ENCODE measurements at places on chromosomes 5 and 9.
A peak's percentile ranks its signal among the peaks of the same experiment; 100 is the strongest.

GRCh38 chr9:130387905-130388304 lies 56.9 kb upstream of the ASS1 start:
- no peak for DNase-seq

- no peak for DNase-seq
These were observed 26.4 kb upstream of the CMYA5 start for GRCh38 chr5:79663212-79663611.

- DNase-seq, result no peak
These were observed 581 bp upstream of the C9orf40 start for GRCh38 chr9:74953235-74953751.

GRCh38 chr9:117656002-117656401 lies 48.2 kb upstream of the TLR4 start:
- DNase-seq, result no peak

GRCh38 chr9:36211510-36211909 lies 20.8 kb downstream of the CLTA start:
- no peak for DNase-seq

- DNase-seq, result no peak
These were observed 217.7 kb upstream of the EDIL3 start for GRCh38 chr5:84602371-84602771.

DNA sequence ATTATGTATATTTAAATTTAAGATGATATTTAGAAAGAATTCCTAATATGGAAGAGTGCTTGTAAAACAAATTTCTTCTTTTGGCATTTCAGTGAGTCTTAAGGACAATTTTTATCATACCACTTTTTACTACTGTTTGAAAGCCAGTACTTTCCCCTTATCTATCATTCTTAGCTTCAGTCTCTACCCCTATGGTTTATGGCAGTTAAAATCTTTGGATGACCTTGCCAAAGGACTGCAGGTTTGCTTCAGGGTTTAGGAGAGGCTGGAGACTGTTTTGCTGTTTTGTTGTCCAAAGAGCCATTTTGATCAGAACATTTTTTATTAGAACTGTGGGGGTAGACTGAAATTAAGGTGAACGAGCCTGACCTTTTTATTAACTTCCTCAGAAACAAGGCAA lies 30.8 kb downstream of the SLC38A9 start:
- no peak for DNase-seq

- DNase-seq, result no peak
These were observed 262.5 kb upstream of the GRIN3A start for GRCh38 chr9:102000956-102001355.

GRCh38 chr9:133477992-133478850 lies 678 bp downstream of the SLC2A6 start:
- no peak for DNase-seq

- DNase-seq, result no peak
These were observed 532.4 kb downstream of the CCDC171 start for GRCh38 chr9:16085167-16085726.

DNA sequence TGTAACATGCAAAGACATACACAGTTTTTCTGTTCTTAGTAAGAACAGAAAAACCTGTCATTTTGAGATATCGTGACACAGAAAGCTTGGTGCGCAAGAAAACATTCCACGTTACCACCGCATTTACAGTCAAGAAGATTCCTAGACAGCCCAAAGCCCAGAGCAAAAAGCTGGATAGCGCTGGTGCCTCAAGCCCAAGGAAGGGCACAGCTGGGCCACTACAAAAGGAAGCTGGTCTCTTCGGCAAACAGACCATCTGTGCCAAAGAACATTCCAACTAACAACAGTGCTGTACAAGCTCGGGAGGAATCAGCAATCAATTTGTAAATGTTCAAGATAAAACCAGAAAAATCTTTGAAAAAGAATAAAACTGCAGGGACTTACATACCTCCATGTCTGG lies 31.0 kb downstream of the PSMB7 start:
- no peak for DNase-seq

DNA sequence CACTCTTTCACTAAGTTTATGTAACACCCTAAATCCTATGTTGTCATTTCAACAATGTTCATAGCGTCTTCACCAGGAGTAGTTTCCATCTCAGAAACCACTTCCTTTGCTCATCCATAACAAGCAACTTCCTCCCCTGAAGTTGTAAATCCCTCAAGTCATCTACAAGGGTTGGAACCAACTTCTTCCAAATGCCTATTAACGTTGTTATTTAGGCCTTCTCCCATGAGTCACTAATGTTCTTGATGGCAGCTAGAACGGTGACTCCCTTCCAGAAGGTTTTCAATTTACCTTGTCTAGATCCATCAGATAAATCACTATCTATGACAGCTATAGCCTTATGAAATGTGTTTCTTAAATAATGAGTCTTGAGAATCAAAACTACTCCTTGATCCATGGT lies 73.3 kb upstream of the TARS1 start:
- no peak for DNase-seq

GRCh38 chr5:139765409-139766217 lies 30.0 kb upstream of the PSD2 start:
- DNase-seq, result peak; percentile 87

GRCh38 chr5:132226516-132227234 lies 978 bp downstream of the P4HA2 start:
- no peak for DNase-seq

DNA sequence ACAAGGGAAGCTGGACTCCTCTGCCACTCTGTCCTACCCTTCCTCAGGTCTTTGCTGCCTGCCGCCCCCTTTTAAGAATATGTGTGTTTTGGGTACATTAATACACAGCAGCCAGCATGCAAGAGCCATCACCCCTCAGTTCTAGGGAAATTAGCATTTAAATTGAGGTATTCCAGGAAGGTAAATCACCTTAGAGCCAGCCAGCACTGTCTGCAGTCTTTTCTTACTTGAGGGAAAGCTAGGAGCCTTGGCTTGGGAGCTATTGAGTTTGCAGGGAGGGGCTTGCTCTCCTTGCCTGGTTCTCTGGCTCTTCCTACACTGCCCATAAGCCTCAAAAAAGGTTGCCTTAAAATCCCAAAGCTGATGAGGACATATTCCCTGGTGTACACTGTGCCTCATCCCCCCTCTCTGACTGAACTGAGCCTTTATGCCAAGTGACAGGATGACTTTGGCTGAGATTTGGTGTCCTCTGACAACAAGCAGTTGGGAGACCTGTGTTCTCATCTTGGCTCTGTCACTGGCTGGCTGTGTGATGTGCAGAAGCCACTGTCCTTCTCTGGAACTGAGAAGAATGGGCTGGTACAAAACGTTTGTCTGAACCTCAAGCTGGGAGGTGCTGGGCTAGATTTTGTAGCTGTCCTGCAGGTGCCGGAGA lies 54.1 kb downstream of the TRIM32 start:
- DNase-seq, result no peak

- DNase-seq, result no peak
These were observed 22.8 kb downstream of the RGS3 start for GRCh38 chr9:113486327-113486726.

DNA sequence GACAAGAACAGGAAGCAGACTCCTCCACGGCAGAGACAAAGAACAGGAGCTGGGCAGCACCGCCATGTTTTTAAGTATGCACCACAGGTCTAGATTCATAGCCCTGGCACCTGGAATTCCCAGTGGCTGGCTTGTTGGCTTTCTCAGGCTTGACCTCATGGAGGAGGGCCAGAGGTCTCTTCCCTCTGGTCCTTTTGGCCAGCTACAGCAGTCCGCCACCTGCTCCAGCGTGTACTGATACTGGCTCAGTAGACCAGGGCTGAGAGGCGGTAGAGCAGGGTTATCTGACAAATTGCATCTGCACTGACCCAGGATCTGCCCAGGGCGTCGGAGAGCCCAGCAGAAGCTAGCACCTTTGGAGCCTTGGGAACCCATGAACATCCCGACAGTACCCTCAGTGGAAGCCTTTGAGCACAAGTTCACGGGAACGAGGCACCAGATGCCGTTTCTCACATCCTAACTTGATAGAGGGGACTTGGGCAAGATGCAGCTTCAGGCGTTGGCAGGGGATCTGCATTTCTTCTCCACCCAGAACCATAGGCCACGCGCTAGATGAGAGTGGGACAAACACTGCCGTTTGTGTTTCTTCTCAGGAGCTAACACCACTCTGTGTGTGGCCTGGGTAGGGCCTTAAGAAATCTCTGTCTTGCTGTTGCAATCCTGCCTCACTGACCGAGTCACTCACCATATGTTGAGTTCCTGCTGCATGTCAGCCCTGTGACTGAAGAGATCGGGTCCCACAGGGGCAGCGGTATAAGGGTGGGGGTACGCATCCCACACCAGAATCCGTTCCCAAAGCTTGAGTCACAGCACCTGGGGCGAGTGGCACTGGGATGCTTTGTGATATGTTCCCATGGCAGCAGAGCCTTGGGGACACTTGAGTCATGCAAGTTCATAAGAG lies 90.3 kb upstream of the OTULINL start:
- DNase-seq, result no peak

DNA sequence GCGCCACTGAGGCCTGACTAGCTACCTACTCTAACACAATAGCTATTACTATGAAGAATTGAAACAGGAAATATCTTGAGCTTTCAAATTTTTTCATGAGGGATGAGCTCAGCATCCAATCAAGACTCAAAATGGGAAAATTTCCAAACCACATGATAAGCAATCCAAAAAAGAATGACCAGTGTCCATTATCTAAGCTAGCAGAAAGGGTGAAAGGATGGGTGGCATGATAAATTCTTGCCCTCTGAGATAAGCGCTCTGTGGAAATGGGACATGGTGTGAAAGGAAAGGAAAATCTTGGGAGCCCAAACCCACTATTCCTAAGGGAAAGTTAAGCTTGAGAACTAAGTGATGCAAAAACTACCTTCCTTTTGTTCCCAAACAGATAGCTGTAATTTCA lies 170.2 kb upstream of the NREP start:
- no peak for DNase-seq

DNA sequence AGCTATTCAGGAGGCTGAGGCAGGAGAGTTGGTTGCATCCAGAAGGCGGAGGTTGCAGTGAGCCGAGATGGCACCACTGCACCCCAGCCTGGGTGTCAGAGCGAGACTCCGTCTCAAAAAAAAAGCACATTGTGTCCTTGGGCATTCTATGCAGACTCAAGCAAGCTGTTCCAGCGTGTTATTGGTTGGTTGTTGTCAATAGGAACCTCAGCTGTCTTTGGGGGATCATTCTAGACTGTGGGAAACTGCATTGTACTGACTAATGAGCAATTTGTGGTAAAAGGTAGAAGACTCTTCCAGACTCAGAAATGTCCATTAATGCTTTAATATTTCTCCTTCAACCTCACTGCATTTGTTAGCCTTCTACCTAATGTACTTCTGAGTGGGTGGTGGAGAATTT lies 379.5 kb upstream of the GRAMD2B start:
- DNase-seq, result no peak

- no peak for DNase-seq
These were observed 39.0 kb upstream of the FAT2 start for GRCh38 chr5:151630088-151630487.

DNA sequence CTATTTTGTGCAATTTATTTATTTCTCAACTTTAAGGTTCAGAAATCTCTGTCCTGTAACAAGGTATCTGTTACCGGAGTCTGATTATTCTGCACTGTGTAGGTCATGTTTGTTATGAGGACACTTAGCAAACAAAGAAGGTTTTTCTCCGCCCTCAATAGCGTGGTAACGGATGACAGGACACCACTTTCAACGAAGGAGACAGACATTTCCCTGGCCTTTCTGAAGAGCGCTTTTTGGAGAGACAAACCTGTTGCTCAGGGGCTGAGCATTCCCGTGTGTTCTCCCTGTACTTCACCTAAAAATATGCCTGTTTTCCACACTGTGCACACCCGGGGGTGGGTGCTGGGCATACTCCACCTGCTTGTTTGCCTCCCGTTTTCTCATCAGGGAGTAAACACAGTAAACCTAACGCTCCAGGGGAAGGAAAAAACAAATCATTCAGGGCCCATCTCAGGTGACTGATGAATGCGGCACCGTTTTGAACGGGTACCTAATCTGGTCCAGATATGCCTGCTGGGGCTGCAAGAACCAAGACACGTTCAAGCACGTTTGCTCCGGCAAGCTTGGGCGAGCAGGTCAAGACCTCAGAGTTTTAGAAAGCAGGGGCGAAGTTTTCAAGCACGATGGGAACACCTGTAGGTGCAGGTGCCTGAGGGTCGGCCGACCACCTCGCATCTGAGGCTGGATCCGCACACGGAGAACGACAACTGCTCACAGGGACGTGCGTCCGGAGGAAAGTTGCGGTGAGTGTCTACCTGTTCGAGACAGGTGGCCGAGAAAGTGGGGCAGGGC lies 859 bp downstream of the RETREG1 start:
- DNase-seq, result no peak

GRCh38 chr9:129264388-129264787 lies 86.3 kb upstream of the IER5L start:
- DNase-seq, result no peak

DNA sequence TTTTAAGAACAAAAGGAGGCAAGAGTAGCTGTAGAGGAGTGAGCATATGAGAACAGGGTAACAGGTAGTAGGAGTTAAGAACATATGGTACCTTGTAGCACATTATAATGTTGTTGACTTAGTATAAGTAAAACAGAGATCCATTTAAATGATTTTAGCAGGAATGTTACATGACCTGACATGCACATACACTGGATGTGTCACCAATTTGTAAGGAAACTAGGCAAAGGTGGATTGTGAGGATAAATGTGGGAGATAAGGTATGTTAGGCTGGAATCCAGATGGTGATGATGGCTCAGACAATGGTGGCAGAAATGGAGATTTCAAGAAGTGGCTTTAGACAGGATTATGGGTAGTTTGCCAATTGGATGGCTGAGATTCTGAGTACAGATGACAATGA lies 443.1 kb upstream of the DAB2 start:
- DNase-seq, result no peak

GRCh38 chr9:2583308-2584013 lies 38.1 kb upstream of the VLDLR start:
- DNase-seq, result no peak

- DNase-seq, result no peak
These were observed 24.2 kb upstream of the ZNF618 start for GRCh38 chr9:113851873-113852272.

- DNase-seq, result no peak
These were observed 6.1 kb upstream of the BARX1 start for GRCh38 chr9:93960971-93961841.

DNA sequence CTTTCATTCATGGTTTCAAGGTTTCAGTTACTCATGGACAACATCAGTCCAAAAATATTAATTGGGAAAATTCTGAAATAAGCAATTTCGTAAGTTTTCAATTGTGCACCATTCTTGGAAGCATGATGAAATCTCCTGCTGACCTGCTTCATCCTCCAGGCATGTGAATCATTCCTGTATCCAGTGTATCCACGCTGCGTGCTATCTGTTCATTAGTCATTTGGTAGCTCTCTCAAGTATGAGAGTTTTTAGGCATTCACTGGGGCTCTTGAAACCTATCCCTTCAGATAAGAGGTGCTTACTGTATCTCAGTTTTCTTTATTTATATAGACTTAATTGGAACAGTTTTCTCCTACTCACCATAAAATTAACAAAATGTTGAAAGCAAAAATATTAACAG lies 293.0 kb downstream of the CDH12 start:
- no peak for DNase-seq

DNA sequence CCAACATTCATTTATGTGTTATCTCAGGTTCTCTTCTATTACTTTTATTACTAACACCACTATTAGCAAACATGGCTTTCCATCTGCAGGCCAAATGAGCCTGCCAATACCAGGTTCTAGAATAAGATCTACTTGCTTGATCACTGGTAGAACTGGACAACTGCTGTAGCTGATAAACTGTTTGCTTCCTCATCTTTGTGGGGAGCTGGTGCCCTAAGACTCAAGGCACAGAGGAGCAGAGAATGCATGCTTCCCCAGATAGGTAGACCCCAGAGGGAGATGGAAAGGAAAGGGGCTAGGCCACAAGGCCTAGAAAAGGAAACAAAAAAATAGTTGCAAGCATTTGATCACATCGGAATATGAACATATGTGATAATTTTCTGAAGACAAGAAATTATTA lies 30.7 kb upstream of the AUH start:
- no peak for DNase-seq

All from immature natural killer cell (primary cell).